Fibroblast of the aortic adventitia (primary cell): ENCODE measurements at places on chromosomes 4 and X. TPM values are rescaled to one million over a fixed set of nuclear protein-coding genes. Genes with fewer than 3 reads are reported as not detected.

KCND1 gene
- 0.81 and 1.4 TPM in 2 replicates for total RNA-seq

FAM184B gene
- not detected in 2 replicates for total RNA-seq

GYPA gene
- total RNA-seq = not detected in 2 replicates

MAGEA1 gene
- total RNA-seq = not detected in 2 replicates

CT47B1 gene
- not detected in 2 replicates for total RNA-seq

TLR2 gene
- total RNA-seq = not detected in 2 replicates

TASL gene
- total RNA-seq = not detected in 2 replicates
